Kidney epithelial cell (primary cell): ENCODE measurements at places on chromosomes 6 and 20. TPM values are rescaled to one million over a fixed set of nuclear protein-coding genes. Genes with fewer than 3 reads are reported as not detected.

Gene MACROD2
- total RNA-seq = 0.79 and 7.9 TPM in 2 replicates

Gene SNX9
- total RNA-seq = 66.5 and 67.3 TPM in 2 replicates

Gene CYP39A1
- 0.14 and 0.29 TPM in 2 replicates for total RNA-seq

Gene HLA-DPB1
- total RNA-seq = 5.5 and 7.6 TPM in 2 replicates

Gene TRIM10
- total RNA-seq = not detected in 2 replicates

Gene CRISP3
- total RNA-seq = not detected in 2 replicates

Gene SLC32A1
- total RNA-seq = not detected in 2 replicates

Gene ATF6B
- 42.5 and 47.0 TPM in 2 replicates for total RNA-seq

Gene ADGRG6
- 30.3 and 39.1 TPM in 2 replicates for total RNA-seq

Gene ANKRD66
- total RNA-seq = not detected in 2 replicates

Gene PRIM2
- 16.2 and 17.9 TPM in 2 replicates for total RNA-seq

Gene ZFP57
- 0.07 and 0.08 TPM in 2 replicates for total RNA-seq

Gene DNMT3B
- total RNA-seq = 7.5 and 9.0 TPM in 2 replicates

Gene C6orf141
- total RNA-seq = 3.7 and 6.5 TPM in 2 replicates

Gene PPIL6
- 1.6 and 4.7 TPM in 2 replicates for total RNA-seq

Gene SLC44A4
- total RNA-seq = 17.7 and 26.1 TPM in 2 replicates
